Upper lobe of left lung (tissue), 6 donors: ENCODE measurements at places on chromosomes 3 and 15. TPM values are rescaled to one million over a fixed set of nuclear protein-coding genes. Genes with fewer than 3 reads are reported as not detected.

GRCh38 chr15:53482055-53482454 is 277.4 kb downstream of the WDR72 start:
- DNase-seq, result no peak

GRCh38 chr15:55909036-55909811 is 84.2 kb downstream of the NEDD4 start:
- no peak for DNase-seq

DNA sequence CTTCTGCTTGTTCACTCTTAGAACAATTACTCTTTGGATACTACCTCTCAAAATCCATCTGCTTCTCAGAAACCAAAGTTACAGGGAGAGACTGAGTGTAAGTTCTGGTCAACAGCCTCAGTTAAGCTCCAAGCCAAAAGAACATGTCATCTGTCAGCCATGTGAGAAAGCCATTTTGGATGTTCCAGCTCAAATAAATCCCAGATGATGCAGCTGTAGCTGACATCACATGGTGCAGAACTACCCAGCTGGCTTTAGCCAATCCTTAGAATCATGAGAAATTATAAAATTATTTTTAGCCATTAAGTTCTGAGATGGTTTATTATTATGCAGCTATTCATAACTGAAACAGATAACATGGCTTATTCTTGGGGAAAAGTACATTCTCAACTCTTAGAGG is 696.0 kb downstream of the ZNF385D start:
- no peak for DNase-seq

Gene GP5
- 0.30 TPM for total RNA-seq

Gene SCAANT1
- not detected for total RNA-seq

GRCh38 chr15:42070976-42071350 is 23.4 kb downstream of the PLA2G4D start:
- DNase-seq, result peak; percentile 10

- DNase-seq, result no peak
Measured at GRCh38 chr15:40369971-40370370, 12.0 kb downstream of the DISP2 start.

Gene TYRO3
- 16.8 TPM for total RNA-seq

- no peak for DNase-seq
Measured at GRCh38 chr15:81942655-81943195, 103.1 kb downstream of the MEX3B start.

- DNase-seq, result no peak
Measured at GRCh38 chr15:64019764-64020163, 26.5 kb downstream of the DAPK2 start.

GRCh38 chr3:126928921-126929474 is 53.9 kb upstream of the PLXNA1 start:
- DNase-seq, result no peak

- no peak for DNase-seq
Measured at GRCh38 chr3:56974247-56974930, 86.1 kb upstream of the SPATA12 start.

Gene ANKRD63
- not detected for total RNA-seq

DNA sequence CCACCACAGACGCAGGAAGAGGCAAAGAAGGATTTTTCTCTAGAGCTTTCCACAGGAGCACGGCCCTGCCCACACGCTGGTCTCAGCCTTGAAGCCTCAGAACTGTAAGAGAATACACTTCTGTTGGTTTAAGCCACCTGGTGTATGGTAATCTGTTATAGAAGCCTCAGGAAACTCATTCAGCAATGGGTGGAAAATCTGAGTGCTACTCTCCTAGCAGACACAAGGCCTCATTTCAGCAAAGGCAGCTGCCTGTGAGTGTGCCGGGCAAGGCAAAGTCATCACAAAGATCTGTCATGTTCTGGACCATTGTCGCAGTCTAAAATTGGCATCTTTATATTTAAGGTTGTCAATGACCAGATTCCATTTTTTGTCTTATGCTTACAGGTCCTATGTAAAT is 31.0 kb downstream of the ATP10A start:
- no peak for DNase-seq

DNA sequence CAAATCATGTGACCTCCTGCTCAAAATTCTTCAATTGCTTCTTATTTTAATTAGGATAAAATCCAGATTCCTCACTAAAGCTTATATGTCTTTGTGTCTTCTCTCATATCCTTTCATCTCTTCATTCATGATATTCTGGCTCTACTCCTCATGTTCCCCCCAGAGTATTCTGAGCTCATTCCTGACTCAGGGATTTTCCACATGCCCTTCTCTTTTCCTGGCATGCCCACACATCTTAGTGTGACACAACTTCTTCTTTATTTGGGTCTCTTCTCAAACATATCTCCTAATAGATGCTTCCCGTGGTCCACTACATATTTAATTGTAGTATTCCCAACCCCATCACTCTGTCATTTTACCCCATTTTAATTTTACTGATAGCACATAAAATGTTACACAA is 15.2 kb upstream of the MBNL1 start:
- DNase-seq, result no peak

Gene GTPBP8
- 36.6 TPM for total RNA-seq

- no peak for DNase-seq
Measured at GRCh38 chr15:85905751-85906450, 111.2 kb upstream of the KLHL25 start.

- no peak for DNase-seq
Measured at GRCh38 chr3:144039661-144040060, 68.0 kb downstream of the DIPK2A start.

Gene ACKR2
- 1.1 TPM for total RNA-seq

DNA sequence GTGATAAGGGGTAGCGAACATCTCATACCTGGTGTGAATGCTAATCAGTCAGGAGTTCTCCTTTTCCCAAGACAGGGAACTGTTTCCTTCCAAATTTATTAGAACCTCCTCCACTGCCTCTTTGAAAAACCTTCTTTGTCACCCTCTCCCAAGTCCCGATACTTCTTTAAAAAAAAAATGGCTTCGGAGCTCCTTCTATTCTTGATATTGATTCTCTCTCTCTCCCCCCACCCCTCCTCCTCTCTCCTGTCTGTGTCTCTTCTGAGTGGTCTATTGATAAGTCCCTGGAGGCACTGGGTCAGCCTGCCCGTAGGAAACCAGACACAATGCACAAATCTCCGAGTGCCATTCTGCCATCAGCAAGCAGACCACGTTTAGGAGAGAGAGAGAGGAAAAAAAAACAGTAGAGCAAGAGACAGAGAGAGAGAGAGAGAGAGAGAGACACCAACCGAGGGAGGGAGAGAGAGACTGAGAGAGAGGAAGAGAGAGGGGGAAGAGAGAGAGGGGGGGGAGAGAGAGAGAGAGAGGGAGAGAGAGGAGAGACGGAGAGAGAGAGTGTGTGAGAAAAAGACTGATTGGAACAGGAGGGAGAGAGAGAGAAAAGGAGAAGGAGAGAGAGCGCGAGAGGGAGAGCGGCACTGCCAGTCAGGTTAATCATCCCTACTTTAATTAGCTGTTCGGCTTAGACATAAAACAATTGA is 160.9 kb downstream of the TIGIT start:
- no peak for DNase-seq

DNA sequence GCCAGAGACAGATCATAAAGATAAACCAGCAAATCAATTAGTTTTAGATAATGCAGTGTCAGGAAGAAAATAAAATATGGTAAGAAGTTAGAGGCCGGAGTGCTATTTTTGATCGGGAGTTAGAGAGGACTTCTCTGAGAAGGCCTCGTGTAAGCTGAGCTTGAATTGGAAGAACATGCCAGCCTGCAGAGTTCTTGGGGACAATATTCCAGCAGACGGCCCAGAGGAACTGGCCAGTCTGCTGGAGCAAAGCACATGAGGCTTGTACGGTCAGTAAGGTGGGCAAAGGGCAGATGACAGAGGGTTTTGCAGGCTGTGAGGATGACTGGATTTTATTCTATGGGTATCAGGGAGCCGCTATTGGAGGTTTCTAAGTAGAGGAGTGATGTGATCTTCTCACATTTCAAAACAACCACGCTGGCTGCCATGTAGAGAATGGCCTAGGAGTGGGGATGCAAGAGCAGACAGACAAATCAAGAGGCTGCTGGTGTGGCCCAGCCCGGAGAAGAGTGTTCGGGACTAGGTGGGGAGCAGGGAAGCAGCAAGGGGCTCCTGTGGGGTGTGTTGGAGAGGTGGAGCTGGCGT is 84.0 kb downstream of the HES1 start:
- no peak for DNase-seq

DNA sequence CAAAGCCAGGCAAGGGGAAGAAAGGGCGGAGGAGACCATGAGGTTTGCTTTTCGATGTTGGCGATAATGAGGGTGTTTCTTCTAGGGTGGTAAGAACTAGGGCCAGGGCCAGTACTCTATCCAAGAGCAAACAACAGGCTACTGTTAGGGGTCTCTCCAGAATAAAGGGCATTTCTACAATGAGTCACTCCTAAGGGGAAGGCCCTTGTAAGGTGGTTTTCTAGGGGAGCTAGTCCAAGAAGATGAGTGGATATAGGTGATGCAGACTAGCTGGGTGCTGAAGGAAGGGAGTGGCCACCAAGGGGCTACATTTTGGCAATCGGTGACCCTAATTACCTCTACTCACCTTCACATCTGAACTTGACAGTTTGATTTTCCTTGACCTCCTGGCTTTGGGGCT is 148.5 kb upstream of the HACD2 start:
- no peak for DNase-seq

GRCh38 chr3:173921732-173922131 is 524.2 kb downstream of the NLGN1 start:
- DNase-seq, result no peak

GRCh38 chr3:52396907-52397591 is 47.9 kb downstream of the SEMA3G start:
- DNase-seq, result no peak

Gene RPL14
- total RNA-seq, result 173 TPM

DNA sequence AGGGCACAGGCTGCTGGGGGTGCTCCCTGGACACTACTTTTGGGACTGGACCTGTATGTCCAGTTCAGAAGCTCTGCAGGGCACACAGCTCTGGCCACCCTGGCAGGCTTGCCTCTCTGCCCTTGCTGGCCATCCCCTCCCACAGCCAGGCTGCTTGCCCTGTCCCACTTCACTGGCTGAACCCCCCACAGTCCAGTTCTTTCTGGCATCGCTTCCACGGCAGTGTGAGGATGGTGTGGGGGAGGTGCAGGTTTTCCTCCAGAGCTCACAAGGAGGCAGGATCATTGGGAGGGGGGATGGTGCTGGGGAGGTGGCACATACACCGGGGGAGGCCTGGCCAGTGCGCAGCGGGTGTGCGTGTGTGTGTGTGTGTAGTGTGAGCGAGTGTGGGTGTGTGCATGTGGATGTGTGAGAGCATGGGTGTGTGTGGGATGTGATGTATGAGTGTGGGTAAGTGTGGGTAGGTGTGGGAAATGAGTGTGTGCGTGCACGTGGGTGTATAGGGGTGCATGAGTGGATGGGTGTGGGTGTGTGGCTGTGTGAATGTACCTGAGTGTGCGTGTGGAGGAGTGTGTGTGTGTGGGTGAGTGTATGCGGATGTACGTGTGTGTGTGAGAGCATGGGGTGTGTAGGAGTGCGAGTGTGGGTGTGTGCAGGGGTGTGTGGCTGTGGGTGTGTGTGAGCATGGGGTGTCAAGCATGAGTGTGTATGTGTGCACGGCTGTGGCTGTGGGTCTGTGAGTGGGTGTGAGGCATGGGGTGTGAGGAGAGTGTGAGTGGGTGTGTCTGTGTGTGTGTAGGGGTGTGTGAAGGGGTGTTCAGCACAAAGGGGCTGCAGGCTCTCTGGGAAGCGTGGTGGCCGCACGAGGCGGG is 155.2 kb downstream of the NSMCE3 start:
- DNase-seq, result peak; percentile 54

DNA sequence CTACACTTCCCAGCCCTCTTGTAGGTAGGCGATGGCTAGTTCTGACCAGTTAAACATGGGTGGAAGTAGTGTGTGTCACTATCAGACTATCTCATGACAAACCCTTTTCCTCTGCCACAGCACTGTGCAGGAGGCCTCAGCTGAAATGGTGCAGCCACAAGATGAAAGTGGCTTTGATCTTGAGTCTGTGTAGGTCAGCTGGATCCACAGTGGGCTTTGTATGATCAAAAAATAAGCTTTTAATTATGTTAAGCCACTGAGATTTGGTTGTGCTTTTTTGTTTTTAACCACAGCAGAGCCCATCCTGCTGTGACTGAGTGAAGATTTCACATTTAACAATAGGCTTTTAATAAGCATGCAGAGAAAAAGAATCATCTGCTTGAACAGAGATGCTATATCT is 19.7 kb downstream of the RCN2 start:
- no peak for DNase-seq

DNA sequence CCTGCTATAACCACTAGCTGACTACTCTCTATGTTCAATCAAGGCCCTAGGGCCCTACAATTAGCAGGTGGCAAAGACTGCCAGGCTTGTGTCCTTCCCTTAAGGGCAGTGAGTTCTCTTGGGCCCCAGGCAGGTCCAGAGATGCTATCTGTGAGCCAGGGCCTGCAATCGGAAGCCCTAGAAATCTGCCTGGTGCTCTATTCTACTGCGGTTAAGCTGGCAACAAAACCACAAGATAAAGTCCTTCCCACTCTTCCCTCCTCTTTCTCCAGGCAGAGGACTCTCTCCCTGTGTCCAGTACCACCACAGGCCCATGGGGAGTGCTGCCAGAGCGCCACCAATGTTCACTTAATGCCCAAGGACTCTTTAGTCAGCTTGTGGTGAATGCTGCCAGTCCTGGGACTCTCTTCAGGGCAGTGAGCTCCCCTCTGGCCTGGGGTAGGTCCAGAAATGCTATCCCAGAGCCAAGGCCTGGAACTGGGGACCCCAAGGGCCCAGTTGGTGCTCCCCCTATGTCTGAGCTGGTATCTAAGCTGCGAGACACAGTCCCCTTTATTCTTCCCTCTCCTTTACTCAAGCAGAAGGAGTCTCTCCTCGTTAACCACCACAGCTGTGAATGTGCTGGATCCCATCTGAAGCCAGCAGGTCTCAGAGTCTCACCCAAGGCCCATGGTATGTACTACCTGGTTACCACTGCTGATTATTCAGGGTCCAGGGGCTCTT is 34.7 kb downstream of the XXYLT1 start:
- peak; percentile 4 for DNase-seq

DNA sequence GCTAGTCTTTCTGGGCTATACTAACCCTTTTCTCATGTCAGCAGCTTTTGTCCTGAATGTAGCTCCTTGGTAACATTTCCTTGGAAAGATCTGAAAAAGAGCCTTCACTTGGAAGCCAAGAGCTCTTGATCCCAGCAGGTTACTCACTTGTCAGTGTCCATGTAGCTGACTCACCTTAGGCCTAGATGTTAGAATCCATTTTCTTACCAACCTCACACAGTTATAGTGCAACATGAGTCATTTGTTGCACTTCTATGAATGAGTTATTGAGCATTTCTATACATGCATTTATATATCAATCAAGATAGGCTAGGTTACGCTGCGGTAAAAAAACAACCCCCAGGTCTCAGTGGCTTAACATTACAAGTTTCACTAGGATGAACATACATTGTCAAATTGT is 106.8 kb upstream of the SLC7A14 start:
- DNase-seq, result no peak

GRCh38 chr3:178067721-178068120 is 468.5 kb upstream of the KCNMB2 start:
- DNase-seq, result no peak

Gene CCR1
- 8.0 TPM for total RNA-seq

Gene STRIT1
- total RNA-seq, result not detected
